ENCODE measurements at places on chromosomes 16 and 17.
A peak's percentile ranks its signal among the peaks of the same experiment; 100 is the strongest.

DNA sequence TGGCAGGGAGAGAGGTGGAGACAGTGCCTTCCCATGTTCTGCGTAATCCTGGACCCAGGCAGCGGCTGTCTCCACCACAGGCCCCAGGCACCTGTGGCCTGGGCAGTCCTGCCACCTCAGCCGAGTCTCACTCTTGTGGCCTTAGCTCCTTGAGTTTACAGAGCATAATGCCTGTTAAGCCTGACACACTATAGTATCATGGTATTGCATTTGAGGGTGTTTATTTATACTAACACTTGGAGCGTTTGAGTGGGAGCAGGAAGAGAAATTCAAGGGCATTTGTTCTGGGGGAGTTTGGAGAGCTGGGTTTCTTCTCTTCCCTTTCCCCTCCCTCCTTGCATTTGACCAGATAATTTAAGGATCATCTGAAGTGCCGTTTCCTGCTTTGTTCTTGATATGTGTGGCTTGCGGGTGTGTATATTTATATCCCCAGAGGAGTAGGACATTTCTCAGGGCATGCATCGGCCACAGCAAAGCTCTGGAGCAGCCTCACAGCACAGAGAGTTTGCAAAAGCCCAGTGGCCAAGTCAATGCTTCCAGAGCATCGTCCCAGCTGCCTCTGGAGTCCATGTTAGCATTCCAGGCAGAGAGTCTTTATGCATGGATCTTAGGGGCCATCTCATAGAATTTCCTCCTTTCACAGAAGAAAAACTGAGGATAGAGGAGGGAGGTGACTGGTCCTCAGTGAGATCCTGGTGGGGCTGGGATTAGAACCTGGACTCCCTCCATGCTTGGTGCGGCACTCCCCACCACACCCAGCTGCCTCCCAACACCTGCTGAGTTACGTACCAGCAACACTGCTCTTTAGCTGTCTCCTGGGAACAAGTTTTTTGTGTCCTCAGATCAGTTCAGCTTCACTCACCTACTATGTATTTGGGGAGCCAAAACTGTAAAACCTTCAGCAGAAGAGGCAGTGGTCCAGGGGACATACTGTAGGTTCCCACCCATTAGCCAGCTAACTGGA, 222.8 kb downstream of the CCDC182 start:
- no peak for DNase-seq

GRCh38 chr17:15944759-15945526, at the start of gene ADORA2B:
Gene ADORA2B (plus strand): TSS chr17:15945130. CDS start chr17:15945249, 119 bp downstream.
- DNase-seq: no peak

GRCh38 chr16:29714396-29714795, 31.4 kb downstream of the C16orf54 start:
- DNase-seq: no peak

- DNase-seq: no peak
Measured at GRCh38 chr17:57289130-57289529, 32.8 kb downstream of the MSI2 start.

DNA sequence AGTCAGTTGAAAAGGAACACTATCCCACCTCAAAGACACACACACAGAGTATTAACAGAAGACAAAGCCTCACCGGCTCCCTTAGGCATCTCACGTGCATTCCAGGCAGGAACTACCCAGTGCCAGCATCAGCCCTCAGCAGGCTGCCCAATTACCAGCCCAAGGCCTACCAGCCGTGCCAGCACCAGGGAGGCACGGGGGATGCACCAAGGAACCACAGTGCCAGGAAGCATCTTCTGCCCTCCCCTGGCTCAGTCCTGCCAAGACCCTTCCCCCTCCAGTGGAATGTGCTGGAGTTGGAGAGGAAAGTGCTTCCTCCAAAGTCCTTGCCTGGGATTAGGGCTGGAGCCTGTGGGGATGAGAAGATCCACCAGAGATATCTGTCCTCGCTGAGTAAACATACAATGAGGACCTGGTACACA, 11.0 kb upstream of the KRT19 start:
- DNase-seq: no peak

GRCh38 chr17:48499248-48499647, 31.6 kb downstream of the HOXB1 start:
- no peak for DNase-seq

DNA sequence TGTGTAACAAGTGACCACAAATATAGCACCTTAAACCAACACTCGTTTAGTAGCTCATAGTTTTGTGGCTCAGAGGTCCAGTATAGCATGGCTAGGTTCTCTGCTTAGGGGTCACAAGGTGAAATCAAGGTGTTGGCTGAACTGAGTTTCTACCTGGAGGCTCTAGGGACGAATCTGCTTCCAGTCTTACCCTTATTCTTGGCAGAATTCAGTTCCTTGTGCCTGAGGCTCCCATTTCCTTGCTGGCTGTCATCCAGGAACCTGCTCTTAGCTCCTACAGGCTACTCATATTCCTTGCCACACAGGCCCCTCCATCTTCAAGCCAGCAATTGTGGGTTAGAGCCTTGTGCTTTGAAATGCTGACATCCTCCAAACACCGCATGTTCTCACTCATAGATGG, 212.3 kb upstream of the CDH13 start:
- DNase-seq: no peak

GRCh38 chr16:53841884-53842283, 137.9 kb downstream of the FTO start:
- no peak for DNase-seq

DNA sequence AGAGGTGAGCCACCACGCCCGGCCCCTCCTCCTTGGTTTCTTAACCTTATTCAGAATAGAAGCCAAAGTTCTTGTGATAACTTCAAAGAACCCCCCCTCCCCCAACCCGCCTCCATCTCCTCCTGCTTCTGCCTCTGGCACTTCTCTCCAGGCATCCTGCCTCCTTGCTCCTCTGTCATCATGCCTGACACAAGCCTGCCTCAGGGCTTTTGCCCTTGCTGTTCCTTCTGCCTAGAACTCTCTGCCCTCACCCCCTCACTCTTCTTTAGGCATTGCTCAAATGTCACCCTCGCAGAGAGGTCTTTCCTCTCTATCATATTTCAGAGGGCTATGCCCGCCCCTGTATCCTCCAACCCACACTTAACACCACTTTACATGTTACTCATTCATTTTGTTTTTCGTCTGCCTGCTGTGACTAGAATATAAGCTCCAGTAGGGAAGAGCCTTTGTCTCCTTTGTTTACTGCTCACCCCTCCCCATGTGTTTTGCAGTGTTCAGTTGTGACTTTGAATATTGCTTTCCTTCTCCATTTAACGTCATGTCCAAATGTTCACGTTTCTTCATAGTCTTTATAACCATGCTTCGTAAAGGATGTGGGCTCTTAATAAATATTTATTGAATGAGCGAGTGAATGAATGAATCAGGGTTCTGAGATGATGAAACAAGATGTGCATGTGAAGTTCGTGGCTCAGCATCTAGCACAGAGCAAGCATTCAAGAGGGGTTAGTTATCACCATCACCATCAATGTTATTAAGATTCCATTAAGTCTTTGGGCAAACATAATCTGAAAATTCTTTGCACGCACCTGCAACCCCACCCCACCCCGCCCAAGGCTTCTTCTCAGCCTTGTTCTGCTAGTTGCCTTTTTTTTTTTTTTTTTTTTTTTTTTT, 186.2 kb upstream of the WSCD1 start:
- DNase-seq: no peak

- DNase-seq: no peak
Measured at GRCh38 chr17:79249929-79250521, 175.4 kb downstream of the ENGASE start.

- no peak for DNase-seq
Measured at GRCh38 chr16:27742333-27742732, 192.4 kb downstream of the KATNIP start.

DNA sequence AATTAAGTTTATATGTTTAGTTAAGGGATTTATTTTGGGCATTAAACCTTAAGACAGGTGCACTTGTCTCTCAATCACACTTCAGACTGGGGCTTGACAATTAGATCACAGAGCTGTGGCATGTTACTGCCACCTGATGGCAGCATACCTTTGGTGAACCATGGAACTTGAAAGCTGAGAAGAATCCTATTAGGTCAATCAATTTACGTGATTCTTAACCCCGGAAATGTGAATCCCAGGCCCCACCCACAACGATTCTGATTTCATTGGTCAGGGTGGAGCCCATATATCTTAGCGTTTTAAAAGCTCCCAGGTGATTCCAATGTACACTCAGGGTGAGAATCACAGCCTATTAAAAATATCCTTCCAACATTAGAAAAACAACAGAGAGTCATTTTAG, 91.0 kb downstream of the GSG1L start:
- no peak for DNase-seq

- no peak for DNase-seq
Measured at GRCh38 chr17:10984220-10984619, 146.3 kb upstream of the PIRT start.

- DNase-seq: peak; percentile 37
Measured at GRCh38 chr16:2838928-2839327, 8.8 kb downstream of the ZG16B start.

DNA sequence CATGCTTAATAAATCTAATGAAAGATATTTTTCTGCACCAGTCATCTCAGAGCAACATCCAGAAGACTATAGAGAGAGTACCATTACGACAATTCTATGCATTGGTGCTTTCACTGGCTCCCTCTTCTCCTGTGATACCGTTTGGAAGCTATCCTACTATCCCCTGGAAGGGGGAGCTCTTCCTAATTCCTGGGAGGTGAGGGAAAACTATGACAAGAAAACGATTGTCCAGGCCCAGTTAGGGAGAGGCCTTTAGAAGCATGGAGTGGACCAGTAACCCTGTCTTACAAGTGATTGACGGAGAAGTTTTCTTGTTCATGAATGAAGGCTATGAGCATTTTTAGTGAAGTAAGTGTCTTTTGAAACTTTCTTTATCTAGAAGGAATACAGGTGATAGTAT, 150.2 kb downstream of the TANC2 start:
- no peak for DNase-seq

DNA sequence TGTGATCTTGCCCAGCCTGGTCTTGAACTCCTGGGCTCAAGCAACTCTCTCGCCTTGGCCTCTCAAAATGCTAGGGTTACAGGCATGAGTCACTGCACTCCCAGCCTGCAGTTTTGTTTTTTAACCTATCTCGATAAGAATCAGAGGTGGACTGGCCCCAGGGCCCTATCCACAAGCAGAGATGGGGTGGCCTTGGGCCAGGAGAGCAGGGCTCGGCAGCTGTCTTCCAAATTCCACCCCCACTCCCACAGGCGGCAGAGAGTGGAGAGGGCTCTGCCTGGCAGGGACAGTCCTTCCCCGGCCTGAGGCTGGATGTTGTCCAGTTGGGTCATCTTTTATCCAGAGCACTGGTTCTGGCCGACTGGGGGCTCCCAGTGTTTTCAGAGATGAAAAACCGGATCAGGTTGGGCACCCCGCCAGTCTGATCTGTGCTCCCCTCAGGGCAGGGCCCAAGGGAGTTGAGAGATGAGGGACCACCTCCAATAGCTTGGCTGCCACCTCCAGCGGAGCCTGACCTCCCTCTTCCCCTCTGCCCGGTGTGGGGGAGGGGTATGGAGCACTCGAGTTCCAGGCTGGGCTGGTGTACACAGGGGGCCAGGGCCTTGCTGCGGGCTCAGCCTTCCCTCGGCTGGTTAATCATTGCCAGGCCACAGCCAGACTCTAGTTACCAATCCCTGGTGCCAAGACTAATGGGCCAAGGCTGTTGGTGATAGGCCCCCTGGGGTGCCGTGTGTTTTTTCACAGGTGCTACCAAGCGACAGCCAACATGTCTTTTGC, 30.3 kb upstream of the MYO15B start:
- peak; percentile 72 for DNase-seq

DNA sequence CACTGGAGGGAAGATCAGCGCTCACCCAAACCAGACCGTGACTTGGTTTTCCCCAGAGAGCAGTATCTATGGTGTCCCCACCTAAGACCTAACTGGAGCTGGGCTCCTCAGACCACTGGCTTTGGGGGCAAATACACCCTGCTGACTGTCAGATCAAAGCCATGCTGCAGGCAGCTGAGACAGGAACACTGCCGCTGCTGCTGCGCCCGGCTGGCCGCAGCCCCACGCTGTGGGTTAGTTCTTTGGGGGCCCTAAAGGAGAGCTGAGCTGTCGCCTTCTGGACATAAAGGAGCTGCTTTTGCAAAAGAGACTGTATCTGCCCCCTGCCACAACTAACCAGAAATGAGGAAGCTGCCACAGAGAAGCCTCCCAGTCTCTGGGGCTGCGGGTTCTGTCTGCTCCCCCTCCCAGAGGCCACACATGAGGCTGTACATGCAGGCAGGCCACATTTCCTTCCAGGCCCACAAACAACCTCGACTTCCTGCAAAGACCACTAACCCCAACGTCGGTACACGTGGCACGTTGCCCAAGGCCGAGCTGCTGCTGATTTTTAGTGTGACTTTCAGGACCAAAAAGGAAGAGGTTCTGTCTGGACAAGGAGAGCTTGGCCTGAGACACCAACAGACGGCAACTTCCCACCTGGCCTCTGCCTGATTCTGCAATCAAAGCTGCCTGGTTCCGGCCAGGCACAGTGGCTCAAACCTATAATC, 18.2 kb upstream of the ABR start:
- DNase-seq: peak; percentile 54

- no peak for DNase-seq
Measured at GRCh38 chr17:72969293-72969906, 123.1 kb downstream of the SLC39A11 start.

DNA sequence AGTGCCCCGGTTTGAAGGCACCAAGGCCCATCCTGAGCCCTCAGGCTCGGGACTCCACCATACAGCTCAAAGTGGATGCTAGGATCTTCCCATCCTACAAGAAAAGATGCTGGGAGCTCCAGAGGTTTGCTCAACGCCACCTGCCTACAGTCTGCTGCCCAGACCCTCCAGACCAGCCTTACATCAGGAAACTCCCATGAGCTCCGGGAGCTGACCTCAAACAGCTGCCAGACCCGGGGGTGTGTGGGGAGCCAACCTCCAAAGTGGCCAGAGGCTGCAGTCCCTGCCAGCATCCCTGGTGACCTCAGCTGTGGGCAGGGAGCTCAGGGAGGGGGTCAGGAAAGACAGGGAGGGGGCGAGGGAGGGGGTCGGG, 43.8 kb downstream of the C16orf82 start:
- DNase-seq: no peak

DNA sequence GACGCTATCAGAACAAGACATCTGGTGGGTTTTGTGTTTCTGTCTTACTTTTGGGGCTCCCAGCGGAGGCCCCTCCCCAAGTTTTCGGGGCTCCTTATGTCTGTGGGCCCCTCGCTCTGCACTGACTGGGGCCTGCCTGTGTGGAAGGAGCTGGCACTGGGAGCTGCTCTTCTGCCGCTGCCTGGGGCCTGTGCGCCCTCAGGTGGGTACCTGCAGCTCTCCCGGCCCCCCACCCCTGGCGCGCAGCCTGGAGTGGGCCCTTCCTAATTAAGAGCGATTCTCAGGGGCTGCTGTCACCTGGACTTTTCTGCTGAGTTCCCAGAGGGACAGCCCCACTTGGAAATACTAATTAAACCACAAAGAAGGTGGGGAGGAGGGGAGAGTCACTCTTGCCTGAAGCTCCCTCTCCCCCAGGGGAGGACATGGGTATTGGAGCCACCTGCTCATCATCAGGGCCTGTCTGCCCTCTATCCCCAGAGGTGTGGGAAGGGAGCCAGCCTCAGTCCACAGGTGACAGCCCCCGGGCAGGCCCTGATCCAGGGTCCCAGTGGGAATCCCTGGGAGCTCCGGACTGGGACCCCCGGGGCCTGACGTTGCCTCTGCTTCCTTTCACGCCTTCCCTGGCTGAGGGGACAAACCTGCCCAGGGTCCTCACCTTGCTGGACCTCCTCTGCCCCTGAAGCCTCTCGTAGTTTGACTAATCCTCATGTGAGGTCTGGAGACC, 36.5 kb downstream of the GSE1 start:
- DNase-seq: no peak

All from amygdala (tissue), 56 donors.